CD4-positive, alpha-beta T cell treated with Interleukin-15 for 1 hour (primary cell): ENCODE measurements at places on chromosomes 3 and 15.

GRCh38 chr15:39340903-39341645, 239.8 kb upstream of the THBS1 start:
- no peak for DNase-seq

DNA sequence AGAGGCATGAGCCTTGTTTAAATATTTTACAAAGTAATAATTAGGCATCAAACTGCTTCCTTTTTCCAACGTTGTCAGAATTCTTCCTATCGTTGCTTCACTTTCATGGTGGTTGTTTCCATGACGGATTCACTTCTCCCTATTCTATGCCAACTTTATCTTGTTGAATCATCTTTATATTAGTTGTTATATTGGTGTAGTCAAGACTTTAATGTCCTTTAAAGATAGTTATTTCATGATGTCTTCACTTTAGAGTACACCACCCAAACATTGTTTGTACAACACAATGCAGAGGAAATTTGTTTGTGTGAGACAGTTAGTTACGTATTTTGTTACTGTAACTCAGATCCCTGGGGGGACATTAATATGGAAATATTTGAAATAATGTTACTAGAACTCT, 61.9 kb downstream of the CRYBG3 start:
- no peak for DNase-seq

DNA sequence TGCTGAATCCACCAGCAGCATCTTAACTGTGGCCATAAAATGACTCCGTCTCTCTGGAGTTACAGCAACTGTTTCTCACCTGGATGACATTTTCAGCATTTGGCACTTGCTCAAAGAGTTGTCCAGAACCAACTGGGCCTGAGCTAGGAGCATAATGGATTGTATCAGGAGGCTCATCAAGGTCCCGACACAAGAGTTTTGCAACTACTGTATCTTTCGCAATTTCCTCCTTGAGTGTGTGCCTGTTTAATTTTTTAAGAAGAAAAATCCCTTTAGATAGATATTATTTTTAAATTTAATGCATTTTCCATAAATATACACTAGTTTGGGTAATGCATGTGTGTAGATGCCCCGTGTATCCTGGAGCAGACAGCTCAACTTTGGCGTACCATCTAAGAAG, 44.3 kb upstream of the C3orf49 start:
- no peak for DNase-seq

- DNase-seq, result no peak
These were observed 67.9 kb upstream of the MITF start for GRCh38 chr3:69671082-69671952.

- DNase-seq, result no peak
These were observed 62.5 kb downstream of the SPATA16 start for GRCh38 chr3:173078525-173078924.

DNA sequence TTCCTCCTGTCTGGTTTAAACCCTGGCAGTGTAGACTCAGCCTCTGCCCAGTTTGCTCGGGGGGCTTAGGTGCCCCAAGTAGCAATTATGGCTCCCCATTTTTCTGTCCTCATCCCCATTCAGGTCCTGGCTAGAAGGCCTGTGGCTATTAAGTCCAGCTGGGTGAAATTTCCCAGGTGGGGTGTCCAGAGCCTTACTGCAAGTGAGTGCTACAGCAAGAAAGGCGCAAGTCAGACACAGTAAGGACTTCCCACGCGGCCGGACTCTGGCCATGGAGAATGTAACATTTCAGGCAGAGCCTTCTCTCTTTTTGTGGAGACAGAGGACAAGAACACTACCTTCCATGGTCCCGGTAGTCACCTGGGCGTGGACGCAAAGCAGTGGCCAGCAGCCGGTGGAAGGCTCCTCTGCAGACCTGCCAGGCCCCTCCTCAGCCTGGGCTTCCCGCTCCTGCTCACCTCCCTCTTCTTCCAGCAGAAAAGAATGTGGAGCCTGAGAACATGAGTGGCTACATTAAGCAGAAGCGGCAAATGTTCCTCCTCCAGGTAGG, 23.3 kb downstream of the CFAP100 start:
- DNase-seq, result no peak

GRCh38 chr3:8239718-8240695, 261.6 kb upstream of the LMCD1 start:
- no peak for DNase-seq
